Umbilical cord (tissue), 2 donors: ENCODE measurements at places on chromosomes 6 and 20.

GRCh38 chr20:56801971-56802755 lies 173.1 kb downstream of the TFAP2C start:
- no peak for DNase-seq

GRCh38 chr20:3382836-3383235 lies 24.6 kb downstream of the DNAAF9 start:
- DNase-seq: no peak

DNA sequence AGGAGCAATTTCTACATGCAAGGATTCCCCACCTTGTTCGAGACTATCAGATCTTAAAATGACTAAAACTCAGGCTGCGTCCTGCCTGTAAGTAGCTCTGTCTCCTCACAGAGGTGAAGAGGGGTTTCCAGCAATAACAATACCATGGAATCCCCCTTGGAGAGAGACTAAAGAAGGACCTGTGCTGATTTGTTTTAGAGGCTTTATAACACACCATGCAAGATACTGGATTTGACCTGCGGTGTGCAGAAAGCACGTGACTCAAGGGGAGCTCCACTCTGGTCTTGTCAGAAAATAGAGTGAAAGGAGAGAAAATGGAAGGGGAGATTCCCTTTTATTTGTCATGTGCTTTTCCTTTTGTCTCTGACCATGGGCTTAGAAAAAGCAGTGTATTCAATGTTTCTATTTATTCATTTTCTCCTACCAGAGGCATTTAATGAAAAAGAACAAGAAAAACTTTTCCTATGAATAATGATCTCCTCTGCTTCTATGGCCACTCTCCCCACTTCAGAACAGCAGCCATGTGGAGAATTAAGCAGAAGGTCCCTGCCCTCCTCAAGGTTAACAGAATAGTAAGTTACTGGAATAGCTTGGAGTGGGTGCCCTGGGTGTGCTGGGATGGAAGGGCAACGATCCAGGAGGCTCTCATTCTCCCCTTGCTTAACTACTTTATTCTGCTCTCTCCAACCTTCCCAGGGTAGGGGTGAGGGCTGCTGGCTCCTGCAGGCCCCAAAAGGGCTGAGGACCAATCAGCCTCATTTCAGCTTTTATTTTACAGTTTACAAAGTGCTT lies 19.2 kb upstream of the MRPS10 start:
- no peak for DNase-seq

- no peak for DNase-seq
These were observed 175.0 kb upstream of the PRDM1 start for GRCh38 chr6:105911106-105911629.

- DNase-seq: no peak
These were observed 261.2 kb downstream of the DLL1 start for GRCh38 chr6:170029416-170030283.
